ENCODE measurements at places on chromosomes 5 and 9.

GRCh38 chr5:174581479-174581878, 142.9 kb upstream of the MSX2 start:
- peak; percentile 22 for DNase-seq

DNA sequence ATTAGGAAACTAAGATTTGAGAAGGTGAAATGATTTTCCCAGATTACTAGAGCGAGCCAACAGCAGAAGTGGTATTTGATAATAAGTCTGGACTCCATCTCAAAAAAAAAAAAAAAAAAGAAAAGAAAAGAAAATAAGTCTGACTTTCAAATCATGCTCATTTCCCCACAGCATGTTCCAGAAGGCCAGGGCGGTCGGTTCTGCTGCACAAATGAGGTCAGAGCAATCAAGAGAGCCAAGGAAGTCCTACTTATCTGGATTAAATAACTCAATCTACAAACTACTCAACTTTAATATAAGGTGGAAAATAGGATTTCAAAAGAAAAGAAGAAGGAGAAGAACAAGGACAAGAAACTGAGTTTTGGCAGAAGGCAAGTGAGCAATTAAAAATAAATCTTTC, 130.4 kb upstream of the RASA1 start:
- no peak for DNase-seq

GRCh38 chr9:93301291-93301811, 117.4 kb downstream of the WNK2 start:
- no peak for DNase-seq

DNA sequence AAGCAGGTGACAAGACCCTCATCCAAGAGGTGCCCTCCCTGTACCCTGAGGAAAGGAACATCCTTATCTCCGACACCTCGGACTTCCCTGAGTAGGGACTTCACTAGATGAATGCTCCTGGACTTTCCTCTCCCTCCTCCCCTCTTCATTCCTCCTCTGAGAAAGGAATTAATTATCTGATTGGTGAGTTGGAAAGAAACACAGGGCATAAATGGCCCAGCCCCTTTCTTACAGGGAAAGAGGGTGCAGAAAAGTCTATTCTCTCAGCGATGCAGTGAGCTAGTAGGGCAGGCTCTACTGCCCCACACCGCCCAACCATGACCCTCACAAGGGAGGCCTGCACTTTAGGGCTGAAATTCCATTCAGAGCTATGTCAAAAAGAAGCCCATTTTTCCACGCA, 87.5 kb downstream of the TTC39B start:
- no peak for DNase-seq

GRCh38 chr9:133869674-133870405, 122.3 kb downstream of the VAV2 start:
- no peak for DNase-seq

GRCh38 chr5:41270423-41271251, 57.3 kb upstream of the C6 start:
- peak; percentile 86 for DNase-seq
